Brain microvascular endothelial cell (primary cell): ENCODE measurements at places on chromosomes 5 and 9.

GRCh38 chr5:1128977-1129710 is 17.3 kb upstream of the SLC12A7 start:
- no peak for DNase-seq

DNA sequence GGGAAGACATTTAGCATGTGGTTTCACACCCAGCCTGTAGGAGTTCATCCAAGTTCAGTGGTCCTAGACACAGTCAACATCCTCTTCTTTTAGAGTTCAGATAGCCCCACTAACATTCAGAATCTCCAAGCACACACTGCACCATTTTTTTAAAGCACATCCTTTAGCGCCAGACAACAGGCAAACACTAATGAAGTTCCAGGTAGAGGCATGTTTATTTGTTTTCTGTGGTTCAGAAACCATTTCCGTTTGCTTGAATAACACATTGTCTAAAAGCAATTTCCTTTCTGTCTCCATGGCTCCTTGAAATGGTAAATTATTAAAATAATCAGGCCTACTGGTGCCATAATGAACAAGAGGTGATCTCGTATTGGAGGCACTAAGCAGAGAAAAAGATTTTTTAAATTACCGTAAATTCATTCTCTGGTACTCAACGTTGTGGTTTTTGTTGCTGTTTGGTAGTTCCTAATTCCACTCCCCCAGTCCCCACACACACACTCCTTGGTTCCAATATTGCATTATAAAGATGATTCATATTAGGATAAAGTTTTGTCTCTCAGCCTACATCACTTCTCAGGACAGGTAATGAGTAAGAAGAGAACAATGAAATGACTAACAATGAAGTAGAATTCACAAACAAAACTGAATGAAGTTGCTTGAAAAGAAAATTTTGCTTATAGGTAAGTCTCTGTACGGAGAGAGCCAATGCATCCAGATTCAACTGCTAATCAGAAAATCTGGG is 153.1 kb downstream of the PCSK1 start:
- no peak for DNase-seq

GRCh38 chr5:112356178-112356956 is 62.7 kb downstream of the EPB41L4A start:
- DNase-seq: no peak

GRCh38 chr5:96004754-96005153 is 43.1 kb upstream of the ELL2 start:
- DNase-seq: no peak

- no peak for DNase-seq
Observed at GRCh38 chr5:115542651-115543364, 1.8 kb downstream of the FEM1C start.

- DNase-seq: no peak
Observed at GRCh38 chr9:116905171-116905588, 218.1 kb downstream of the TRIM32 start.

DNA sequence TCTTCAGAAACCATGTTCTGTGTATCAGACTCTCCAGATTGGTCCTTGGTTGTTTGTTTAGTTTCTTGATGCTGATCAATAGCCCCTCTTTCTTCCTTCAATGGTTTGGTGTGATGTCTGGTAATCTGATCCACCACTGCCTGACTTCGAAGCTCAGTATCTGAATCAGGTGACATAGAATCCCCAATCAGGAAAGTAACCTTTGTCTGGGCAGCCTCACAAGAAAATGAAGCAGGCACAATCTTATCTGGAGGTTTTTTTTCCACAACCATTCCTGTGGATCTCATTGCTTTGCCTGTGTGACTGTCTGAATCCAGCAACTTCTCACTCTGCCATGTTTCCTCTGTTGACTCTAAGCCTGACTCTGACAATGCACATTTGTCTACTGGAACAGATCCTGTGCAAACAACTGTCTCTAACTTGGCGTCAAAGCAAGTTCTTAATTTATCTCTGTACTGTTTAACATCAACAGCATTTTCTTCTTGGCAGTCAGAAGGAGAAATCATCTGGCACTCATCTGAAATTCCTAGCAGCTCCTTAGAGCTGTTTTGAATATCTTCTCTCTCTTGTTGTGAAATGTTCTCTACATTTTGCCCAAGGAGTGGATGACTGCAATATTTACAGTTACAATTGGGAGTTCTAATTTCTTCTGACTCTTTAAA is 37.1 kb upstream of the RAPGEF6 start:
- peak; percentile 72 for DNase-seq

DNA sequence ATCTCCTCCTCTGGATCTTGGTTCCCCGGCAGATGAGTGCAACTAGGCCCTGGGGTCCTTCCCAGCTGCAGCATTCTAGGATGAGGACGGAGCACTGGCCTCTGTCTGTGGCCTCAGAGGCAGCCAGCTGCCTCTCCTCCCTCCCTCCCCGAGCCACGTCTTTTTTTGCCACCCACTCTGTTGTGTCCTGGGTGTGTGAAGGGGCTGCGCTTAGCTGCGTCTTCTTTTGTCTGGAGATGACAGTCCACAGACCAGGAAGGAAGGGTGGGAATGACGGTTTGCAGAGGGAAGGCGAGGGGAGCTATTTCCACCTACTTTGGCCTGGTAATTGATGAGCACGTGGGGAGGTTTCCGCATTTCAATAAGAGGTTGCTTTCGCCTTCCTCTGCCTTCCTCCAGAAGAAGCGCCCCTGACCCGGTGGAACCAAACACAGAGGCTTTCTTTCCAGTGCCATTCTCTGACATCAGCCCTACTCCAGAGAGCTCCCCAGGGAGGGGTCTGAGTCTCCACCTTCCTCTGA is 34.5 kb upstream of the GABRP start:
- DNase-seq: no peak

- peak; percentile 24 for DNase-seq
Observed at GRCh38 chr5:144484124-144484897, 313.6 kb downstream of the KCTD16 start.

GRCh38 chr9:86730163-86730928 is 217.0 kb downstream of the GAS1 start:
- no peak for DNase-seq

DNA sequence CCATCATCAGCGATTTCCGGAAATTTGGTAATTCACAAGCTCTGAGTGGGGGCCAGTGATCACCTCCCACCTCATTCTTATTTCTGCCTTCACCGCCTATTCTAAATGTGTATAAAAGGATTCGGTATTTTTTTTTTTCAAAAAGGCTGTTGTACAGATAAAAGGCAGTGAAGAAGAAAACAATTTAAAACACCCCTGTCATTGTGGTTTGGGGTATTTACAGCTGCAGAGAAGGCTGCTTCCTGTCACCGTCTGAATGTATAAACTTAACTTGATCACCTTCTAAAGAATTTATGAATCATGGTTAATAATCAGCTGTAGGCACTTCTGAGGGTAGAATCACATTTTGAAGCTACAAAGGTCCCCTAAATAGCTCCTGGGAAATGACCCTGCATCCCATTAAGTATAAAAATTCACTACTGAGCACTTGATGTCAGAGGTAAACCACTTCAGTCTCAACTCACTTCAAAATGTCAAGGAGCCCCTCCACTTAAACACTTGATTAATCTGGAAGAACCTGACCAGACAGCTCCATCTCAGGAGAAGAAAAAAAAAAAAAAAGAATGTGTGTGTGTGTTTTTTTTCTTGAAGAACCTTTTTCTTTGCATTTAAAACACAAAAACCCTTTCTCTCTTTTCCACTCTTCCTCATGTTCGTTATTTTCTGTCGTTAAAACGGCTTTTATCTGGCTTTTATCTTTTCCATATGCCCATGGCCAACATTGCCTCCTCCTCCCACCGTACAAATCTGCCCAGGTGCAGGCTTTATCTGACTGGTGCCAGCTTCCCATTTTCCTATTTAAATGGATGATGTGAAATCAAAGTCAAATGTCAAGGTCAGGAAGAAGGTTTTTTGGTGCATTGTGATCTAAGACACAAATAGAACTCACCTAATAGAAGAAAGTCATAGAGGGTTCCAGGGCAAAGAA is 291.2 kb downstream of the IRX1 start:
- no peak for DNase-seq

- no peak for DNase-seq
Observed at GRCh38 chr5:66285343-66285922, 141.3 kb downstream of the SREK1 start.

- DNase-seq: peak; percentile 81
Observed at GRCh38 chr5:53211799-53212198, 102.2 kb upstream of the MOCS2 start.

DNA sequence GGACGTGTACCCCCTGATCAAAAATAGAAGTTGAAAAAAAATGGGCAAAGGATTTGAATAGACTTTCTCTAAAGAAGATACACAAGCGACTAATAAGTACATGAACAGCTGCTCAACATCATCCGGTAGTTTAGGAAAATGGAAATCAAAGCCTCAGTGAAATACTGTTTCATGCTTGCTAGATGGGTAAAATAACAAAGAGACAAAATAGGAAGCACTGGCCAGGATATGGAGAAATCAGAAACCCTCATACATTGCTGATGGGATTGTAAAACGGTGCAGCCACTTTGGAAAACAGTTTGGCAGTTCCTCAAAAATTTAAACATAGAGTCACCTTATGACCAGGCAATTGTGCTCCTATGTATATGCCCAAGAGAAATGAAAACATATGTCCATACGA is 65.0 kb upstream of the SUB1 start:
- no peak for DNase-seq

DNA sequence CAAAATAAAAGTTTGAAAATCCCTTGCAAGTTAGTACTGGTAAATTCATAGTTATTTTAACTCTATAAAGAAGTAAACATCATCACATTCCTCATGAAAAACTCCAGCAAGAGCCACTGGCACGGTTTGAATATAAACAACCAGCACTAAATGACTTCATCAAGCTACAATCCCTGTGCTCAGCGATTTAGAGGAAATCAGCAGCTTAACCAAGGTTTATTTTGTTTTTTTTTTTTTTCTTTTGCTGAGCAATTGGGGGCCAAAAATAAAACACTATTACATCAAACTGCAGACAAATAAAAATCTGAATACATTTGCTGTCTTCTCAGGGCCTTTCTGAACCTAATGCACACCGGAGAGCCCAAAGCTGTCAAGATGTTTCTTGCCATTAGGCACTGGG is 106.2 kb upstream of the SLC24A2 start:
- DNase-seq: peak; percentile 43

- DNase-seq: no peak
Observed at GRCh38 chr9:35801328-35802128, 10.1 kb downstream of the NPR2 start.

- no peak for DNase-seq
Observed at GRCh38 chr5:96671441-96671840, 9.3 kb downstream of the CAST start.

DNA sequence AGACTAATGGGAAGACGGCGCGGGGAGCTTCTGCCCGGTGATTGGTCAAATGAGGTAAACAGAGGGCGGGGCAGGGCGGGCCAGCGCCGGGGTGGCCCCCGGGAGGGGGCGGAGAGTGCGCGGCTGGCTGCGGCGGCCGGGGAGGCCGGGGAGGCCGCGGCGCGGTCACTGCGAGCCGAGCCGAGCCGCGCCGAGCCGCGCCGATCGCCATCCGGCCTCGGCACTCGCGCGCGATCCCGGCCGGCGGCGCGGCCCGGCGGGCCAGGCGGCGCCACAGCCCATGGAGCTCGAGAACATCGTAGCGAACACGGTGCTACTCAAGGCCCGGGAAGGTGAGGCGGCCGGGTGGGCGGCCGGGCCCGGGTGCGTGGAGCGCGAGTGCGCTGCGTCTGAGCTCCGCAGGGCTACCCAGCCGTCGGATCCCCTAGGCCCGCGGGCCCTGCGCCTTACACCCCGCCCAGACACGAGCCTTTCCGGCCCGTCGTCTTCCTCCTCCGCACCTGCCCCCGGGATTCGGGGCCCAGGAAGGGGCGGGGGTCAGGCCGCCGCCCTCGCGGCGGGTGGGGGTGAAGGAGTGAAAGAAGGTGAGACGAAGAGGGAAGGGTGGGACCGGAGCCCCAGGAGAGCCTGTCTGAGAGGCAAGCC is at the start of gene GRK6:
GRK6 (plus strand) TSS at position 111 of the 645 bp plus-strand sequence; CDS start at position 281, 170 bp downstream.
- peak; percentile 10 for DNase-seq

- no peak for DNase-seq
Observed at GRCh38 chr5:51997949-51998348, 614.7 kb downstream of the ISL1 start.

DNA sequence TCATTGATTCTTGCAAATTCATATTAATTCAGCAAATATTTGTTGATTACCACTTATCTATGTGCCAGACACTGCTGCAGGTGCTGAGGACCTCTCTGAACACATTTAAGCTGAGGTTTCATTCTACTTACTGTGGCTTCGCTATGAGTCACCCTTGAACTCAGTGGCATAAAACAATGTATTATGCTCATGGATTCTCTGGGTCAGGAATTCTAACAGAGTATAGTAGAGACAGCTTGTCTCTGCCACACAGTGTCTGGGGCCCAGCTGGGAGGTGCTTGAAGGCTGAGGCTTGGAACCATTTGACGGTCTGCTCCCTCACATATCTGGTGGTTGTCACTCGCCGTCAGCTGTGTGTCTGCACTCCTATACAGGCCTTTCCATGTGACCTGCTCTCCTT is 124.3 kb upstream of the NR3C1 start:
- peak; percentile 43 for DNase-seq

DNA sequence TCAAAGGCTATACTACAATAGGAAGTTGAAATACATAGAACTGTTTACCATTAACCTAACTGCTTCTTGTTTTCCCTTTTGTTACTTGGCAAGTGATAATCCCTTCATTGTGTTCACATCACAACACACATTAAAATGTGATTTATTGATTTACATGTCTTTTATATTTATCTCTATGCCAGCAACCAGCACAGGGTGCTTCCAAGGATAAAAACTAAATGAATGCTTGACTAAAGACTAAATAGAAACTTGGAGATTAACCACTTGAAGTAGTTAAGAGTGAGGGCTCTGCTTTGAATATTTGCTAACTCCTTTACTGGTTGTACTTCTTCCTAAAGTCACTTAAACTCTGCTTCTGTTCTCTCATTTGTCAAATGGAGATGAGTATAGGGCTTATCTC is 1730.6 kb downstream of the EFNA5 start:
- no peak for DNase-seq

GRCh38 chr9:29212397-29213387 is 1639.4 kb upstream of the C9orf72 start:
- DNase-seq: no peak

GRCh38 chr9:20253635-20254034 is 368.7 kb downstream of the MLLT3 start:
- no peak for DNase-seq

GRCh38 chr5:181042722-181043121 is 2.7 kb downstream of the BTNL9 start:
- no peak for DNase-seq

GRCh38 chr5:15807871-15808270 is 307.9 kb downstream of the FBXL7 start:
- DNase-seq: peak; percentile 60

- DNase-seq: no peak
Observed at GRCh38 chr9:4986296-4986695, 1.2 kb downstream of the JAK2 start.

- no peak for DNase-seq
Observed at GRCh38 chr5:133155326-133155969, 103.6 kb downstream of the HSPA4 start.

DNA sequence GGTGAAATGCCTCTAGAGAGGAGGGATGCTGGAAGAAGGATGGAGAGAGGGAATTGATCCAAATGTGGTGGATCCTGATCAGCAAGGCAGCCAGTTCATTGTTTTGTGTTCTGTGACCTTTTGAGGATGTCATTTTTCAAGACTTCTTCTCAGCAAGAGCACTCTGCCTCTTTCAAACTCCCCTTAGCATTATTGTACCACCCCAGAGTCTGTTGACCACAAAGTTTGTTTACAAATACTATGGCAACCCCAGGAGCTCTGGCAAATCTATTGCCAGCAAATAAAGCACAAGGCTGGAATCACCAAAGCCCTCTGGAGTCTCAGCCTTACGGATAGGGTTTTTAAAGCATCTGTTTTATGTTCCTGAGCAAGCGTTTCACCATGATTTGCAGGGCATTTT is 76.2 kb upstream of the SLC1A3 start:
- no peak for DNase-seq
